GM23248 (cell line): ENCODE measurements at places on chromosomes 1 and 21.

- no peaks in the 10 kb centered on the region for H3K4me1 ChIP-seq
- no peaks in the 10 kb centered on the region for H3K27me3 ChIP-seq
- no peak overlapping the region for H3K4me3 ChIP-seq
- no peaks in the 10 kb centered on the region for H3K36me3 ChIP-seq
- no peak overlapping the region for H3K27ac ChIP-seq
Measured at GRCh38 chr1:101820071-101820470, 176.7 kb downstream of the OLFM3 start.

DNA sequence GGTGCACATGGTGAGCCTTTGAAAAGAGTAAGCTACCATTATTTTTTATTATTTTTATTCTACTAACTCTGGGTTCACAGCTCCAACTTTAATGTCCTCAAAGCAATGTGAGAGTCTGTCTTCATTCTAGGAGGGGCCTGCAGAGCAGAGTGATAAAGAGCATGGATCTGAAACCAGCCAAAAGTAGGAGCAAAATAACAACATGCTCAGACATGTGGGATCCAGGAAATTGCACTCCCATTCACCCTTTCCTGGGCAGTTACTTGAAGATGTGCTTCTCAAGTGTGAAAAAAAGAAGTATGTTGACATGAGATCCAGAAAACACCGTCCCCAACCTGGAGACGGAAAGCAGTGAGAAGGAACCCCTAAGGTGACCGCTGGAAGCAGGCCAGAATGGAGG lies 8.7 kb upstream of the LIN28A start:
- no peak overlapping the region for H3K4me3 ChIP-seq
- no peak for DNase-seq
- H3K4me1 ChIP-seq: peaks cover 3% of the 10 kb centered on the region; the same call in 1 of the 2 replicates
- H3K27ac ChIP-seq: no peak overlapping the region
- H3K36me3 ChIP-seq: no peaks in the 10 kb centered on the region

GRCh38 chr1:184959626-184960025 lies 14.7 kb downstream of the NIBAN1 start:
- DNase-seq: no peak
- H3K27me3 ChIP-seq: no peaks in the 10 kb centered on the region

DNA sequence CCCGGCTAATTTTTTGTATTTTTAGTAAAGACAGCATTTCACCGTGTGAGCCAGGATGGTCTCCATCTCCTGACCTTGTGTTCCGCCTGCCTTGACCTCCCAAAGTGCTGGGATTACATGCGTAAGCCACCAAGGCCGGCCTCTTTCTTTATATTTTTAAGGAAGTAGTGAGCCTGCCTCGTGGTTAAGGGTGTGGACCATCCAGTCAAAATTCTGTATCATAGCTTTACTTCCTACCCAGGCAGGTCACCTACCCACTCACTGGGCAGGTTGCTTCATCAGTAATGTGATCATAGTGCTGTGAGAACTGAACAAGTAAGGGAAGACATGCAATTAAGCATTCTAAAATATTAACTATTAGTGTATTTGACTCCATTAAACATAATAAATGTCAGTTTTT lies 8.1 kb upstream of the ACOT7 start:
- DNase-seq: peak; percentile 24
- no peak overlapping the region for H3K4me3 ChIP-seq
- no peaks in the 10 kb centered on the region for H3K4me1 ChIP-seq
- no peaks in the 10 kb centered on the region for H3K27me3 ChIP-seq

- no peaks in the 10 kb centered on the region for H3K27me3 ChIP-seq
- H3K4me3 ChIP-seq: peak overlapping the region; percentile 19; the same call in 1 of the 2 replicates
- peak; percentile 33 for DNase-seq
- H3K27ac ChIP-seq: 0 out of 2 replicates have a peak overlapping the region, but pooled peaks have one; percentile 10
- H3K4me1 ChIP-seq: no peaks in the 10 kb centered on the region; the same call in 1 of the 2 replicates
- no peaks in the 10 kb centered on the region for H3K36me3 ChIP-seq
Measured at GRCh38 chr1:84611796-84612195, 37.6 kb upstream of the CTBS start.
